ENCODE measurements at places on chromosomes 1 and 21. TPM values are rescaled to one million over a fixed set of nuclear protein-coding genes. Genes with fewer than 3 reads are reported as not detected.

The ATP1A1 gene
- 365 TPM for total RNA-seq

The CDCA8 gene
- total RNA-seq: 2.1 TPM

The ASPM gene
- total RNA-seq: 1.8 TPM

The ATP6V1G3 gene
- not detected for total RNA-seq

Measured in prostate gland (tissue), 2 donors.